ENCODE measurements at places on chromosomes 13 and 19.

GRCh38 chr13:93116809-93117208, 109.8 kb upstream of the GPC6 start:
- no peak for DNase-seq

GRCh38 chr13:29924482-29925350, 74.3 kb upstream of the UBL3 start:
- peak; percentile 60 for DNase-seq

- no peak for DNase-seq
Observed at GRCh38 chr13:20407759-20408158, 117.9 kb downstream of the CRYL1 start.

- DNase-seq, result no peak
Observed at GRCh38 chr19:38055655-38056521, 148.9 kb downstream of the SIPA1L3 start.

DNA sequence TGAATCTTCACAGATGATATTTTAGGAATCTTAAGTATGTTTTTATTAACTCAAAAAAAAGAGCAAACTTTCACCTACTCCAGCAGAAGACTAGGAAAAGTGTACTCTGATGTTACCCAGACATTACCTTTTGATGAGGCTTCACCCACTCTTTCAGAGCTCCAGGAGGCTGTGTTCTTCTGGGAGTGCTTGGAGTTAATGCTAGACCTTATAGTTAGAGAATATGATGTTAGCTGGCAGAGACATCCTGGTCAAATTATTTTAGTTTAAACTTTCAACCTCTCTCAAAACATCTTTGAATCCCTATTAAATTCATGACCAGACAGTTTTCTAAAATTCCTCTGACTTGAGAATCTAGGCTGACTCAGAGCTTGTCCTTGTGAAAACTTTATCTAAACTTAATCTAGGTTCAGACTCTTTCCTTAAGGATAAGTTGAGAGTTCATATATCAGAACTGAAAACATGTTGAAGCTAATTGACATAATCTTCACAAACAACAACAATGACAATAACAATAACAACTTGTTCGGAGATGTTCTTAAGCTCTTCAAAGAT, 82.8 kb downstream of the ITGBL1 start:
- DNase-seq, result no peak

GRCh38 chr13:37878921-37879320, 9.3 kb upstream of the TRPC4 start:
- no peak for DNase-seq

DNA sequence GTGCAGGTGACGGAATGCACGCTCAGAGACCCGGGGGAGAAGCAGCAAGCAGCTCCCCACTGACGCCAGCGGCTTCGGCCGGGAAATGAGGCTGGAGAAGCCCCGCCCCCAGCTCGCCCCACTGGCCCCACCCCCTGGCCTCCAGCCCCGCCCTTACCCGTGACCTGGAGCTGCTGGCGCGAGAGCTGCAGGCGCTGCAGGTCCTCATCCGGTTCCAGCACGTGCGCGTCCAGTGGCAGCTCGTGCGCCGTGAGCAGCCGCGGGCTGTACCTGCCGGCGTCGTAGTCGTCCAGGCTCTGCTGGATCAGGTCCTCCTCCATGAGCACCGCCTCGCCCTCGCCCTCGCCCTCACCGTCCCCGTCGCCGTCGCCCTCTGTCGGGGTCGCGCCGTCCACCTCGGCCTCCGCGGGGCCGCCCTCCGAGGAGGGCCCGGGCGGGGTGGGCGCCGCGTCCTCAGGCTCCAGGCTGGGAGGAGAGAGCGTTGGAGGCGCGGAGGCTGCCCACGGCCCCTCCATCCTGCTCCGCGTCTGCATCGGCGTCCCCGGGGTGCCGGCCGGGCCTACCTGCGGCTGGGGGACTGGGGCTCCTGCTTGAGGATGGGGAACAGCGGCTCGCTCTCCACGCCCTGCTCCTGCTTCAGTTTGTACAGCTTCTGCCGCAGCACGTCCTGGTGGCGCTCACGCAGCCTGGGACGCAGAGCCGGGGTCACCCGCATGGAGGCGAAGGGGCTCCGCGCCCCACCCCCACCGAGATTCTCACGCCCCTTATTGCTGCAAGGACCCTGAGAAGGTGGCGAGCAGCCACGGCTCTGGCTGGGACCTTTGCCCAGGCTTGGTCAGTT, 6.4 kb upstream of the TBXA2R start:
- no peak for DNase-seq

DNA sequence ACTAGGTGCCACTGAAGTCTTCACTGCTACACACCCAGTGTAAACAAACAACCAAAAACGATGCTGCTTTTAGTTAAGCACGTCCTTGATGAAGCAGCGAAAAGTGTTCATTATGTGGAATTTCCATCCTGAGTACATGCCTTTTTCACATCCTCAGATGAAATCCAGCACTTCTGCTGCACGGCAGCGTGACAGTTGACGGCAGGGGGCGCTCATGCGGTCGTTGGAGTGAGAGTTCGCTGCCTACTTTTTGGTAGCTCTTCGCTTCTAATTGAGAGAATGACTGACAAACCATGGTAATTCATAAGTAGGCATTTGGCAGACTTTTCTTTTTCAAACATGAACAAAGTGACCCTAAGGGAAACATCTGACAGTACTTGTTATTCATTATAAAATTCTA, 1124.9 kb downstream of the EFNB2 start:
- DNase-seq, result no peak

- DNase-seq, result no peak
Observed at GRCh38 chr19:49129238-49129583, 9.9 kb downstream of the PPFIA3 start.

DNA sequence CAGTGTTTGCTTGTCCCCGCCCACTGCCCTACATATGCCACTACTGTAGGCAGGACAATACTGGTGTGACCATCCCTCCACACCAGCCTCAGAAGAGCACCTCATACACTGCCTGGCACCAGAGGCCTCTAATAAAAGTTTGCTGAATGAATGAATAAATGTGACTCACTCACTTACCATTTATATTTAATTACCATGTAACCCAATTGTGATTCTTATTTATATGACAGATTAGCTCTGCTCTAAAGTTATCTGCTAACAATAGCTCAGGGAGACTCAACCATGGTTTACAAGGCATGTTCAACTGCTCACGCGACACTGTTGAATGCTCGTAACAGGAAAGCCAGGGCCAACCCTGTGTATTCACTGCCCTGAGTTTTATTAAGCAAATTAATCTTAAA, 66.0 kb upstream of the DOCK9 start:
- no peak for DNase-seq

DNA sequence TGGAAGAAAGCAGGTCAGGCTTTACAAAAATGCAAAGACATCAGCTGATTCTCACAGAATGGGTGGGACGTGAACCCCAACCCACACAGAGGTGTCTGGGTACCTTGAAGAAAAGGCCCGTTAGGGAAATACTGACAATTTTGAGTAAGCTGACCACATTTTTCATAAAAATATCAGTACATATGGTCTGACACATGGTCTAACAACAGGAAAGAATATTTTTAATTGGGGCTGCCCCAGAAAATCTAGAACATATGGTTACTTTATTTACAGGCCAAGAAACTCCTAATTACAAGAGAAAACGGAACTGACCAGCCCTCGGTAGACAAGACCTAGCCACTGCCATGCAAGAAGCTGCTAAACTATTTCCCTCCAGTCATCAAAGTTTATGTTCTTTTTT, 48.7 kb upstream of the ITM2B start:
- no peak for DNase-seq

GRCh38 chr13:22018836-22019210, 347.9 kb downstream of the FGF9 start:
- no peak for DNase-seq

GRCh38 chr19:33988601-33989000, 183.7 kb upstream of the LSM14A start:
- no peak for DNase-seq

DNA sequence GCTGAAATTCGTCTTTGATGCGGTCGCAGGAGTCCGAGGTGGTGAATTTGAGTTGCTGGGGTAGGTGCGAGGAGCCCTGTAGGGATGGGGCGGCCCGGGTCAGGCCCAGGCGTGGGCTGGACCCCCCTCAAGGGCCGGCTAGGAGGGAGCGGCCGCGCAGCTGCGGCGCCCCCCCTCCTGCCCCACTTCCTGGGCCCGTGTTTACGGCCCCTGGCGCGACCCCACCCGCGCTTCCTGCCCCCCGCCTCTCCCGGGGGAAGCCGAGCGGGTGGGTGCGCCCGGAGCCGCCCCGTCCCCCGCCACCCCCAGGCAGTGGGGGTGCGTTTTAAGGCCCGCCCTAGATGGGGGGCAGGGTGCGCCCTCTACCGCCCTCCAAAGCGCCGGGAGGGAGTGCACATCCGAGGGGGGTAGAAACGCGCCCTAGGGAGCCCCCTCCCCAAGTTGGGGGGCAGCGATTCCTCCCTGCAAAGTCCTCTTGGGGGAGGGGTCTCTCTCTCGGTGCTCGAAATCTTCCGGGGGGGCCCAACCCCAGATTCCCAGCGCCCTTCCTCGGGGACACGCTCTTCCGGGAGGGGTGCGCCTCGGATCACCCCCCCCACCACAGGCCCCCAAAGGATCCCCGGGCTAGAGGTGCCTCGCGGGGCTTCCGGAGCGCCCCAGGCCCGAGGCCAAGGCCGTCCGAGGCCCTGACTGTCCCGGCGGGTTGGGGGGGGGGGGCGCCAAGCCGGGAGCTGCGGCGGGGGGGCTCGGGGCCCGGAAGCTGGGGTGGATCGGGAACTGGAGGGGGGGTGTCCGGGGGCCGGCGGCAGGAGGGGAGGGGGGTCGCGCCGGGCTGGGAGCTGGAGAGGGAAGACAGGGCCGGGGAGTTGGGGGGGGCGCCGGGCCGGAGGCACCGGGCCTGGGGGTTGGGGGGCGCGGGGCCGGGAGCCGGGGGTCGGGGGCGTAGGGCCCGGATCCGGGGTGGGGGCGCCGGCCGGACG, 823 bp downstream of the TLE5 start:
- DNase-seq, result peak; percentile 35

DNA sequence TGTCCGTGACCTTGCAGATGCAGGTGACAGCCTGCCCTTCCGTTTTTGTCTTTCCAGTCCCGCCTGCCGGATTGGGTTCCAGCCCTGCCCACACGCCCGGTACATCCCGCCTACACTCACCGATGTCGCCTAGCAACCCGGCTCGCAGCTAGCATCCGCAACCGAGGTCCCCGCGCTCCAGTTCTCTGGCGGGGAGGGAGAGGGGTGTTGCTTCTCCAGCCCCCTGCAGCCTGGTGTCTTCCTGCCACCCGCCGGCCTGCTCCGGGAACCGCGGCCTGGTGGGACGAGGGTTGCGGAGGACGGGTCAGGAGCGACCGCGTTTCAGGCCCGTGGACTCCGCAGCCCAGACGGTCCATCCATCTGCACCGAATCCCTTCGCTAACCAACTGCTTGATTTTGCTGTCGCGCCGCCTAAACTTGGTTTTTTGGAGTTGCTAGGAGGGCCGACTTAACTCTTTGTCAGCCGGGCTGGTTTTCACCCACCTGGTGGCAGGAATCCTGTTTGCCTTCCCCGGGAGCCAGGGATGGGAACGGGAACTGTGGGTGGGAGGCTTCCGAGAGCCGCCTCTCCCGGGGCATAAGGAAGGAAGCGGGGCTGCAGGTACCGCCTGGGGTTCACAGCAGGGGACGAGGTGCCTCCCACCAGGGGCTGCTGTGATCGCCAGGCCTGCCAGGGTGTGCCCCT, 15.4 kb upstream of the MATK start:
- DNase-seq, result peak; percentile 36

GRCh38 chr19:15666883-15667282, 6.0 kb upstream of the CYP4F12 start:
- DNase-seq, result no peak

GRCh38 chr19:10828981-10829821, 6.8 kb downstream of the TMED1 start:
- no peak for DNase-seq

- no peak for DNase-seq
Observed at GRCh38 chr19:9641810-9642209, 20.8 kb upstream of the ZNF561 start.
